Glomerular endothelial cell (primary cell): ENCODE measurements at places on chromosomes 1 and 21.

DNA sequence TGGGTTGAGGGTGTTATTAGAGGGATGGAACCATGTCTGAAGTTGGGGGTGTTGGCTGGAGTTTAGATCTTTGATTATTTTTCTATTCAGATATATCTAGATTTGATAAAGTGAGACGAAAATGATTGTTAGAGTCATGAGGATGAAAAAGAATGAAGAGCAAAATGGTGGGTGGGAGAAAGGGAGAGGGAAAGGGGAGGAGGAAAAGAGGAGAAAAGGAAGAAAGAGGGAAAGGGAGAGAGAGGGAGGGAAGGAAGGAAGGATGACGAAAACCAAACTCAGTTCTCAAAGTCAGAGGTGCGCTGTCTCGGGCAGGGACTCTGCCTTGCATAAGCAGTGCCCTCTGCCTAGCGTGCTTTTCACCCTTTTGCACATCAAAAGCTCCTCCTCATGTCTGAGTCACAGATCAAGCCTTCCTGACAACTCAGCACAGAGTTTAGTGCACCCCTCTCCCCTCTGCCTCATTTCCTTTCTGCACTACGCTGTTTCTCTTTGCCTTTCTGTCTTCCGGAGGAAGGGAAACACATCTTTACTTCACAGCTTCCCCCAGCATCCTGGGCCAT is 225.8 kb upstream of the PROX1 start:
- no peak for DNase-seq

GRCh38 chr21:45126204-45126626 is 51.8 kb downstream of the ADARB1 start:
- no peak for DNase-seq

DNA sequence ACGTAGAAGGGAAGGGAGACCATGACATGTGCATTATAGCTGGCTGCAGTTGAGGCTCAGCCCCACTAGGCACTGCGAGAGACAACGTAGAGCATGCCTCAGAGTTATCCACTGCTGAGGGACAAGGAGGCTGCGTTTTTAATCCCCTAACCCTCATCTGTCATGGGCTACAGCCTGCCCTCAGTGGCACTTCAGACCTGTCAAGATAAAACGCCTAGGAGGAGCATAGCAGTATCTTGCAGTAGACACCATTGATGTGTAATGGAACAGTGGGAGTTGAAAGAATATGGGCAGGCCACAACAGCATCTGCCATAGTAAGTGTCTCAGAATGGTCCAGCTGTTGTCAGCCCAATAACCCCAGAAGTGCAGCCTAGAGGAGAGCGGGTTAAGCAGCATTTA is 307.0 kb upstream of the PTBP2 start:
- no peak for DNase-seq

DNA sequence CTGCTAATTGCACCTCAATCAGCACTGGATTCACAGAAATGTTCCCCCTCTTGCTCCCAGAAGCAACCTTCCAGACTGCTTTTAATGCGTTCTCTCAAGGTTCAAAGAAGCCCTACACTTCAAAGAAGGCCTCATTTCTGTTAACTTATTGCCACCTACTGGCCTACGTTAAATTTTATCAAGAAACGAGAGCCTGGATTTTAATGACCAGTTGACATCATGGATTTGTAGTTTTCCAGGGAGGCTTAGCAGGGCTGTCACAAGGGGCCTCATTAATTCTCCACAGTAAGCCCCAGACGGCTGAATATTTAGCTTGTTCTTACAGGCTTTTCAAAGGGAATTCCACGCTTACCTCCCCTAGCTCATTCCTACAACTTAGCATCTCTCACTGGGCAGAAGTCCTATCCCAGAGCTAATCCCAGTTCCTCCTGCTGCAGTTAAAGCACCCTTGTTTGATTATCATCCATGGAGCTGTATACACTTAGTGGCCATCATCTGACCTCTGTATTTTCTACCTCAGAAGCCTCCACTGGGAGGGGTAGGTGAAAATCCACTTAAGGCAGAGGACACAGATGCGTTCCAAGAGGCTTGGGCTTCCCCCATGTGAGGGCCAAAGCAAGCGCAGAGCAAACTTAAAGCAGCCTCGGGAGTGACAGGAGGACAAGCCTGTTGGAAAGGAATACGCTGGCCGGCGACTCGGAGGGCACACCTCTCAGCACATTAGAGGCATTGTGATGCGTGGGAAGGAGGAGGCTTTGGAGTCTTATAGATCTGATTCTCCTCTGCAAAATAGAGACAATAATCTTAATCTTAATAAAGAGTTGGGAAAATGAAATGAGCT is 32.2 kb upstream of the CYP4X1 start:
- no peak for DNase-seq

DNA sequence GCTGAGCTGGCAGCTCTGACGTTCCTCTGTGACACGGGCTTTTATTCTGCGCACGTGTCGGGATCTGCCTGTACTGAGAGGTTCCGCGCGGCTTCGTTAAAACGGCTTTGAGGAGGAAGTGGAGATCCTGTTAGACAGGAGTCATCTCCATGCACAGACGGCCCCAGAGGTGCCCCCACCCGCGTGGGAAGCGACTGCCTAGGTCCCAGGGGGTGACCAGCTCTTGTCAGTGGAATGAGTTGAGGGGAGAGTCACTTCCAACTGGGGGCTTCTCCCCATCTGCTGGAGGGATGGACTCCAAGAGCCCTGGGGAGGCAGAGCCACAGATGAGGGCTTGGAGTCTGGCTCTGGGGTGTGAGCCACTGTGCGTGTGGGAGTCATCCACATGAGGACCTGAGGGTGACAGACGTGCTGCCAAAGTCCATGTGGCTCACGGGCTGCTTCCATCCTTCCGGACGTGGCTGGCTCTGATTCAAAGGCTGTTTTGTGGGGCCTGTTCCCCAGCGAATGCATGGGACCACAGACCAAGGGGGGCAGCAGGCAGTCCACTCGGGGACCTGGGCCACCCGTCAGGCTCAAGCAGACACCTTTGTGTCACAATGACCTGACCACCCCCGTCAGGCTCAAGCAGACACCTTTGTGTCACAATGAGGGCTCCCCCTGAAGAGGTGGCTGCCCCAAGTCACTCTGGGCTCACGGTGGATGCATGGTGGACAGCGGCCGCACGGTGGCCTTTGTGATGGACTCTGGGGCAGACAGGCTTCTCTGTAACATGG is 26.8 kb downstream of the PTTG1IP start:
- no peak for DNase-seq

- DNase-seq, result no peak
Observed at GRCh38 chr1:21669258-21670058, at the start of gene RAP1GAP. TSS of gene RAP1GAP (minus strand) at chr1:21669357. CDS start at chr1:21620032, 49,325 bp downstream.

- no peak for DNase-seq
Observed at GRCh38 chr1:205062319-205062718, 19.3 kb downstream of the CNTN2 start.

GRCh38 chr1:182575540-182576149 is 13.4 kb downstream of the RNASEL start:
- DNase-seq, result no peak

DNA sequence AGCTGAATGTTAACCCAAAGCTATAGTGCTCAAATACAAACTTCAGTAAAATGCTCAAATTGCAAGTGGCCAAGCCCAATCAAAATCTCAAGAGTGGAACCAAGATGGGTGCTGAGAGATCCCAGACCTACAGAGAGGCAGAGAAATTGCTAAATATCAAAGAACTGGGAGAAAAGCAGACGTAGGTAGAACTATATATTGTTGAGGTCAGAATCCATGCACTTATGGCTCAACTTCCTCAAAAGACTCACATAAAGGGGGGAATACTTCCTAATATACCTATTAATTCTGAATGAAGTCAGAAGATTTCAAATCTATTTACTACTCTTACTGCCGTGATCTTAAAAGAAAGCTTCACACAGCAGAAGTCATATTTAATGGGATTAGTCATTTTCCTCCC is 65.2 kb downstream of the PUM1 start:
- DNase-seq, result no peak

GRCh38 chr1:15751717-15752116 is 6.9 kb upstream of the FBLIM1 start:
- no peak for DNase-seq
